ENCODE measurements at places on chromosomes 2 and 18. TPM values are rescaled to one million over a fixed set of nuclear protein-coding genes. Genes with fewer than 3 reads are reported as not detected.

Gene STAT4
- 0.51 TPM for total RNA-seq

Gene CYRIA
- total RNA-seq, result 29.6 TPM

Gene VSNL1
- total RNA-seq, result not detected

Gene ANO7
- total RNA-seq, result under 0.01 TPM

Gene ANKRD30BL
- total RNA-seq, result 11.2 TPM

Gene LRRTM1
- total RNA-seq, result not detected

Gene UCN
- not detected for total RNA-seq

Gene APCDD1
- 115 TPM for total RNA-seq

DNA sequence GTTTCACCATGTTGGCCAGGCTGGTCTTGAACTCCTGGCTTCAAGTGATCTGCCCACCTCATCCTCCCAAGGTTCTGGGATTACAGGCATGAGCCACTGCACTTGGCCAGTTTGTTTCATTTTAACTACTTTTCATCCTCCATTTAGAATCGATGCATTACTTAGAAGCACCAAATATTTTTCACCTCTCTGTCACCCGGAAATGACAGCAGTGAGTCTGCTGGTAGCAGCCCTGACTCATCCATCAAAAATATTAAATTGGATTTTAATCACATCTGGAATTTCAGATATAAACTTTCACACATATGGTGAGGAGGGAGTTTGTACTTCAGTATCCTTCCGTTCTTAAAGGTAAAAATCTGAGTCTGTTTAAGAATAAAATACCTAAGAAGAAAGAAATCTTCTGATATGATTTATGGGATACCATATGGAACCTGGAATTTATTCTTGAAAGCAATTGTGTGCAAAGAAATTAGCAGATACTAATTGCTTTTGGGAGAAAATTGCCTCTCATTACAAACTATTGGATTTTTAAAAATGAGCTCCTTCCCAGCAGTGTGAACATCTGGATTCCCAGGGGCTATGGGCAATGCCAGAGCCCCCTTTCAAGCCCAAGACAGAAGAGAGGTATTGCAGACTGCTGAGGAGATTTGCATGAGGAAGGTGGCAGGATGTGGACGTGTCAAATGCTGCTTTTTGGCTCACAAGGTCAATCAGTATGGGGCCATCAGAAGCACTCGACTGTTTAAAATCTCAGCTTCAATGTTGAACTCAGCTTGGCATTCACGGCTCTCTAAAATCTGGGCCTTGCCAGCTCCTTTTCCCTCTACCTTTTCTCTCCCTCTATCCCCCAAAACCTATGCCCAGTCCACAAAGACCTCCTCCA, 279.5 kb upstream of the SIX2 start:
- no peak overlapping the region for H3K27ac ChIP-seq
- no peaks in the 10 kb centered on the region for H3K4me1 ChIP-seq
- no peaks in the 10 kb centered on the region for H3K36me3 ChIP-seq
- no peak for DNase-seq

GRCh38 chr2:146147448-146148012, 1627.6 kb upstream of the ZEB2 start:
- no peaks in the 10 kb centered on the region for H3K27me3 ChIP-seq
- H3K36me3 ChIP-seq, result no peaks in the 10 kb centered on the region
- no peaks in the 10 kb centered on the region for H3K4me1 ChIP-seq
- DNase-seq, result no peak
- no peak overlapping the region for H3K27ac ChIP-seq
- H3K4me3 ChIP-seq, result no peak overlapping the region

- H3K4me1 ChIP-seq, result no peaks in the 10 kb centered on the region
- H3K27ac ChIP-seq, result no peak overlapping the region
- H3K27me3 ChIP-seq, result no peaks in the 10 kb centered on the region
These were observed 166.2 kb downstream of the PHLPP1 start for GRCh38 chr18:62881509-62882016.

- H3K4me1 ChIP-seq, result no peaks in the 10 kb centered on the region
- H3K27me3 ChIP-seq, result no peaks in the 10 kb centered on the region
These were observed 20.8 kb downstream of the LDLRAD4 start for GRCh38 chr18:13239171-13239956.

GRCh38 chr2:85802354-85803103, 48.7 kb downstream of the ATOH8 start:
- no peak overlapping the region for H3K27ac ChIP-seq
- H3K4me3 ChIP-seq, result no peak overlapping the region
- no peaks in the 10 kb centered on the region for H3K27me3 ChIP-seq
- H3K36me3 ChIP-seq, result no peaks in the 10 kb centered on the region

DNA sequence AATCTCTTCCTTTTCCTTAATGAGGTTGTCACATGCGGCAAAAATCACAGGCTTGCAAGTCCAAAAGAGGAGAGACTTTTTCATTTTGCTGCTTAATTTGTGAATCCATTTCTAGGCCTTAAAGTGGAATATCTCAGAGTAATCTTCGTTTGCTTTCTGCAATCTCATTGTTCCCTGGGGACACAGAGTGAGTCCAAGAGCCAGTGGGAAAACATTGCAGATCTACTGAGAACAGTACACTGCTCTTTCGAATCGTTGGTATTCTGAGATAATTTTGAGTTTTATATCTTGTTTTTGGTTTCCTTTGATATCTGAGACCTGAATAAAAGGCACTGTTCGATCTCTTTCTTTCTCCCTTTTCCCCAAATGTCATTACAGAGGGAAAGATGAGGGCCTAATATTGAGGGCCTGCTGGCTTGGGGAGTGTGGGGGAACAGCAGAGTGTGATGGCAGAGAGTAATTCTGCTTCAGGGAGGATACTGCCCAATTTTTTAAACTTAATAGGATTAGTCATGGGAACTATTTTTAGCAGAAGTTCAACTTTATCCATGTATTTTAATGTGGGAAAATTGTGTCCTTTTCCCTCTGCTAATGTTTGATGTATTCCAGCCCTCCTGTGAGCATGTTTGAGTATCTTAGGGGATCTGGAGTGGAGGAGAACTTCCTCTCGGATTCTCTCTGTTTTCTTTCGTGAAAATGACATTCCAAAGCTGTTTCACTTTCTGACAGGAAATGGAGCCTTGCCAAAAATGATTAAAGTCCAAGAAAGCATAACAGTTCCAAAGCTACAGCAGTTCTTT, 418.2 kb upstream of the ZEB2 start:
- peak overlapping the region; percentile 59 for H3K27ac ChIP-seq
- H3K4me3 ChIP-seq, result no peak overlapping the region
- DNase-seq, result peak; percentile 35

DNA sequence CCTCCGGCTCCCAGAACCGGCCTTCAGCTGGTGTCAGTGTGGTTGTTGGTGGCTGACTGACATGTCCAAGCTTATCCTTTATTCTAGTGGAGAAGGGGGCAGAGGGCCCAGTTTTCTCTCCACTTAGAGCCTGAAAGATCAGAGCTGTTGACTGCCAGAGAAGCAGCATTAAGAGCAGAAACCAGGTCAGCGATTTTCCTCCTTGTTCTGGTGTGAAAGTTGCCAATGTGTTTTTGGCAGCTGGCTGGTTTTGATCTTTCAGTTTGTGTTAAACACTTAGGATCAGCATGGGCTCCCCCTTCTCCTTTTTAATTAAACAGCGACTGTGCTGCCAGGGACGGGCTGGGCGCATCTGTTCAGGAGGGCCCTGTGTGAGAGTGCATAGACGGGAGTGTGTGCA, 100.9 kb downstream of the ASAP2 start:
- peaks cover 5% of the 10 kb centered on the region for H3K4me1 ChIP-seq
- no peak for DNase-seq
- peak overlapping the region; percentile 50 for H3K27ac ChIP-seq

DNA sequence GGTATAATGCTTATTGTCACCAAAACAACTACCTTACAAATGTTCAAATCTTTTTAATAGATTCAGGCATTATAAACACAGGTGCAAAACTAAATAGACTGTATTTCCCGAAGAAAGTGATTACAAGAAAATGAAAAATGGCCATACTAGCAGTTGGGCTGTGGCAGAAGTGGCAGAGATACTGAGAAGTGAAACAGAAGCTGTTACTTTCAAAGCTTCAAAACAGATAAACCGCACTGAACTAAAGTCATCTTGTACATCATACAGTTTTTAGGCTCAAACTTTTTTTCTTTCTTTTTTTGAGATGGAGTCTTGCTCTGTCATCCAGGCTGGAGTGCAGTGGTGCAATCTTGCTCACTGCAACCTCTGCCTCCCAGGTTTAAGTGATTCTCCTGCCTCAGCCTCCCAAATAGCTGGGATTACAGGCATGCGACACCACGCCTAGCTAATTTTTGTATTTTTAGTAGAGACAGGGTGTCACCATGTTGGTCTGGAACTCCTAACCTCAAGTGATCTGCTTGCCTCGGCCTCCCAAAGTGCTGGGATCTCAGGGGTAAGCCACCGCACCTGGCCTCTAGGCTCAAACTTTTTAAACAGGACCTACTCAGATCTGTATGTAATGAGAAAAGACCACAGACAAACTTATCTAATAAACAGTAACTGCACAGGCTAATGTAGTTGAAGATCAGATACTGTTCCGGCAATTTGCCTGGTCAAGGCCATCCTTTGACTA, 77.9 kb upstream of the SATB2 start:
- DNase-seq, result no peak
- no peak overlapping the region for H3K4me3 ChIP-seq
- no peaks in the 10 kb centered on the region for H3K4me1 ChIP-seq
- no peaks in the 10 kb centered on the region for H3K27me3 ChIP-seq
- H3K36me3 ChIP-seq, result no peaks in the 10 kb centered on the region
- no peak overlapping the region for H3K27ac ChIP-seq

DNA sequence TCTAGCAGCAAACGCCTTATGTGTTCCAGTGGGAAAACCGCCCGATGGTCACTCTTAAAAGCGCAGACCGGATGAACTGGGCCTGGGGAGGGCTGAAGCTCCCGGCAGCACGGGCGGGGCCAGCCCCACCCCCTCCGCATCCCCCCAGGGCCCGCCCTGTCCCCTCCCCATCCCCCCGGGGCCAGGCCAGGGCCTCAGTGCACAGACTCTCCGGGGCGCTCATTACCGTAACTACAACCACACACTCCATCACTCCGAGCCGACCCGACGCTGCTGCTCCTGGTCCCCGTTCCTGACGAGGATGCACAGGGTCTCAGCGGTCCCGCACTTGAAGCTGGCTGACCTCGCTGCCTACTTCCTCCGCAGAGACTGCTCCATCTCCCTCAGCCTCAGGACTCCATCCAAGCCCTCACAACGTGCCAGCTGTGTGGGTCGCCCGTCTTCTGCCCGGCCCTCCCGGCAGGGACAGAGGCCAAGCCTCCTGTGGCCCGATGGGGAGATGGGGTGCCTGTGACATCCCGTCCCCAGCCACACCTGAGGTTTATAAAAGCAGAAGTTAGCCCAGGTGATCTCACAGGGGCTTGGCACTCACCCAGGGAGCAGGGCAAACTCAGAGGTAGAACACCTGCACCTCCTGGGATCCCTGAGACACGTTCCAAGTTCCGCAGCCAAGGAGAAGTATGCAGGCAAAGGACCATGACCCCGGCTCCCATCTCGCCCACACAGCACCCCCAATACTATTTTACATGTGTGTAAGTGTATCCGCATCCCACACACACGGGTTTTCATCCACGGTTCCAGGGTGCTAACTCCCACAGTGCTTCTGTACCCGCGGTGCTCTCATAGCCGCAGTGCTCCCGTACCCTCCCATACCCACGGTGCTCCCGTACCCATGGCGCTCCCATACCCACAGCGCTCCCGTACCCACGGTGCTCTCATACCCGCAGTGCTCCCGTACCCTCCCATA, 36.0 kb downstream of the SLC66A2 start:
- no peak overlapping the region for H3K4me3 ChIP-seq
- no peaks in the 10 kb centered on the region for H3K27me3 ChIP-seq
- H3K36me3 ChIP-seq, result no peaks in the 10 kb centered on the region
- no peak for DNase-seq
- H3K4me1 ChIP-seq, result no peaks in the 10 kb centered on the region

DNA sequence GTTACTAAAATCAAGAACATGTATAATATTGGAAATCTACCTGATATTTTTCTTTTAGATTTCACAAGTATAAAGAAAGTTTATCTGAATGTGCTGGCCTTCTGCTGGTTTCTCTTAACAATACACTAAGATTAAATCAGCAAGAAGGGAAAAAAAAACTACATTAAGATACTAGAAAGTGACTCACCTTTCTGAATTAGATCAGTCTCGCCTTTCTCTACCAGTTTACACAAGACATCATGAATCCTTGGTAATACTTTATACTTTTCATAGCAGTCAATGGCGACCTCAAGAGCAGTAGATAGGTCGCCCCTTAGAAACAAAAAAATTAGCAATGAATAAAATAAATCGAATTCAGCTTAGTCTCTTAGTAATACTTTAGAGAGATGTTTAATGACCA, 61.2 kb downstream of the LRPPRC start:
- no peak overlapping the region for H3K27ac ChIP-seq
- H3K36me3 ChIP-seq, result no peaks in the 10 kb centered on the region
- H3K27me3 ChIP-seq, result no peaks in the 10 kb centered on the region
- H3K4me1 ChIP-seq, result no peaks in the 10 kb centered on the region

GRCh38 chr2:158392687-158393086, 63.9 kb downstream of the CCDC148 start:
- H3K36me3 ChIP-seq, result no peaks in the 10 kb centered on the region
- no peak for DNase-seq
- H3K4me1 ChIP-seq, result no peaks in the 10 kb centered on the region
- no peak overlapping the region for H3K27ac ChIP-seq

- DNase-seq, result no peak
- no peaks in the 10 kb centered on the region for H3K4me1 ChIP-seq
- H3K36me3 ChIP-seq, result no peaks in the 10 kb centered on the region
- H3K27me3 ChIP-seq, result no peaks in the 10 kb centered on the region
These were observed 96.0 kb downstream of the TFCP2L1 start for GRCh38 chr2:121189011-121189410.

DNA sequence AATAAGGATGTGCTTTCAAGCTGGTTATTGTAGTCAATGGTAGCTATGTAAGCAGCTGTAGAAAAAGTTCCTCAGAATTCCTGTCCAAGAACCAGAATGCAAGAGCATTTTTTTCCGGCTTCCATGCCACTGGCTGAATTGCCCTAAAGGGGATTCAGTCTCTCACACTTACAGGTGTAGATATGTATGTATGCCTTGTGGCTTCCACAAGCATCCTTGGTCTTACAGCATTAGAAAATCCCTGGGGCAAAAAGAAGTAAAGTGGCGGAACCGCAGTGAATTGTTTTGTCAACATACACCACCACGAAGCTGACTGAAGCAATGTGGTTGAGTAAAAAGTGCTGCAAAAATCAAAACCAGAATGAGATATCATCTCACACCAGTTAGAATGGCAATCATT, 54.6 kb downstream of the FANCL start:
- H3K27ac ChIP-seq, result no peak overlapping the region
- H3K36me3 ChIP-seq, result no peaks in the 10 kb centered on the region
- H3K4me3 ChIP-seq, result no peak overlapping the region
- no peaks in the 10 kb centered on the region for H3K27me3 ChIP-seq
- no peaks in the 10 kb centered on the region for H3K4me1 ChIP-seq

DNA sequence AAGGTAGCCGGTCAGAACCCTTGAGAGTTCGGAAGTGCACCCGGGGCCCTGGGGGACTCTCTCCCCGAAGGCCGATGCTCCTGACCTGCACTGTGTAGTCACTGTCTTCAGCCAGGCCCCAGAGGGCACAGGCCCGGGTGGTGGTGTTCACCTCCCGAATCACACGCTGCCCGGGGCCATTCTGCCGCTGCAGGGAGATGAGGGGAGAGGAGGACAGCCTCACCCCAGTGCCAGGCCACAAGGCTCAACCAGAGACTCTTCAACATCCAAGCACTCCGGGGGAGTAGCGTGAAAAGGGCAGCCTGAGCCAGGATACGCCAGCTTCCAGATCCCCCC, 1.1 kb downstream of the FNDC4 start:
- H3K4me1 ChIP-seq, result no peaks in the 10 kb centered on the region
- DNase-seq, result no peak

GRCh38 chr18:37400802-37401201, 164.8 kb downstream of the CELF4 start:
- H3K4me3 ChIP-seq, result no peak overlapping the region
- H3K27me3 ChIP-seq, result no peaks in the 10 kb centered on the region
- H3K27ac ChIP-seq, result no peak overlapping the region
- no peaks in the 10 kb centered on the region for H3K4me1 ChIP-seq
- no peak for DNase-seq

Measured in uterus (tissue), 4 donors.